ENCODE measurements at places on chromosomes 1 and 21.

DNA sequence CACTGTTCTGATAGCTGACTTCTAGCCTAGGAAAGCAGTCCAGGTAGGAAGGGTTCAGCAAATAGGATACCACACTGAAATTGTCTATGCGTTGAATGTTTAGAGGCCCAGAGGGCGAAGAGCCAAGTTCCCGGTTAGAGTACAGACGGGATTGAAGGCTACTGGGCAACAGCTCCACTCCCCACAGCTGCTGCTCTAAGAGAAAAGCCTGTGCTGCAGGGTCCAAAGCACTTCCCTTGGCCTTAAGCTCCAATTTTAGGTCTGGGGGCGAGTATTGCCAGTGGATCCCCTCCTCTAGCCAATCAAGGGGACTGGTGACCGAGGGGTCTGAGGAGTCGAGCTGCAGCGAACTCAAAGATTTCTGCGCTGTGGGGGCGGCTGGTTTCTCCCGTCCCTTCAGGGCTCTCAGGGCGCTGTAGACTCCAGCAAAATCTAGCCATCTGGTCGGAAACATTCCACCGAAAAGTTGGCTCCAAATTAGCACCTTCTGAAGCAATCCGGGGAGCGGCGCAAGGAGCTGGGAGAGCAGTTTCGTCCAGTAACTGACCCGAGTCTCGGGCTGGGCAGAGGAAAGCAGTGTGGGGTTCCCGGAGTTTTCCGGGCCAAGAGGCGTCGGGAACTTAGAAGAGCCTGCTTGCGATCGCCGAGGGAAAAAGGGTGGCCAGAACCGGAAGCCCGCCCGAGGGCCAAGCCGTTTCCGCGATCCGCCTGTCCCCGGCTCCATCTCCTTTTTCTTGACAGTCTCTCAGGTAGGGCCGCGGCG lies 748 bp downstream of the PPP1R15B start:
- DNase-seq: peak; percentile 52

DNA sequence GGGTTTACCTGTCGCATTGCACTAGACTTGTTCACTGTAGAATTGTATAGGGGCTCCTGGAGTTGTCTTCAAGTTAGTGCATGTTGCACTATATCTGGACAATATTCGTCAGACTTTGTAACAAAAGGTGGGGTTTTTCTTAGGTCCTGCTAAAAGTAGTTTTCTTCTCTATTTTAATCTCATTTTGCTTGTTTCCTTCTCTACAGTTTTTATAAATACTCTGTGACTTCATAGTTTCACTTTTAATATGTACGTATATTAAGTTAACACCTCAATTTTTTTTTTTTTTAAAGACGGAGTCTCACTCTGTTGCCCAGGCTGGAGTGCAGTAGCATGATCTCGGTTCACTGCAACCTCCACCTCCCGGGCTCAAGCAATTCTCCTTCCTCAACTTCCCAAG lies 26.5 kb upstream of the MRPS6 start:
- DNase-seq: no peak

- DNase-seq: no peak
Observed at GRCh38 chr1:68049941-68050878, at the start of gene DIRAS3. TSS of gene DIRAS3 (minus strand) at chr1:68050627. CDS start at chr1:68047297, 3,330 bp downstream.

GRCh38 chr1:8263791-8264190 lies 54.1 kb upstream of the SLC45A1 start:
- DNase-seq: no peak

- no peak for DNase-seq
Observed at GRCh38 chr1:60990714-60991090, 91.7 kb upstream of the NFIA start.

- peak; percentile 65 for DNase-seq
Observed at GRCh38 chr1:109634292-109634691, 14.7 kb downstream of the AMPD2 start.
